NCI-H524 (cell line): ENCODE measurements at places on chromosomes 3 and 15.
A peak's percentile ranks its signal among the peaks of the same experiment; 100 is the strongest.

- no peak for DNase-seq
Measured at GRCh38 chr3:66236281-66236680, 15.5 kb downstream of the SLC25A26 start.

DNA sequence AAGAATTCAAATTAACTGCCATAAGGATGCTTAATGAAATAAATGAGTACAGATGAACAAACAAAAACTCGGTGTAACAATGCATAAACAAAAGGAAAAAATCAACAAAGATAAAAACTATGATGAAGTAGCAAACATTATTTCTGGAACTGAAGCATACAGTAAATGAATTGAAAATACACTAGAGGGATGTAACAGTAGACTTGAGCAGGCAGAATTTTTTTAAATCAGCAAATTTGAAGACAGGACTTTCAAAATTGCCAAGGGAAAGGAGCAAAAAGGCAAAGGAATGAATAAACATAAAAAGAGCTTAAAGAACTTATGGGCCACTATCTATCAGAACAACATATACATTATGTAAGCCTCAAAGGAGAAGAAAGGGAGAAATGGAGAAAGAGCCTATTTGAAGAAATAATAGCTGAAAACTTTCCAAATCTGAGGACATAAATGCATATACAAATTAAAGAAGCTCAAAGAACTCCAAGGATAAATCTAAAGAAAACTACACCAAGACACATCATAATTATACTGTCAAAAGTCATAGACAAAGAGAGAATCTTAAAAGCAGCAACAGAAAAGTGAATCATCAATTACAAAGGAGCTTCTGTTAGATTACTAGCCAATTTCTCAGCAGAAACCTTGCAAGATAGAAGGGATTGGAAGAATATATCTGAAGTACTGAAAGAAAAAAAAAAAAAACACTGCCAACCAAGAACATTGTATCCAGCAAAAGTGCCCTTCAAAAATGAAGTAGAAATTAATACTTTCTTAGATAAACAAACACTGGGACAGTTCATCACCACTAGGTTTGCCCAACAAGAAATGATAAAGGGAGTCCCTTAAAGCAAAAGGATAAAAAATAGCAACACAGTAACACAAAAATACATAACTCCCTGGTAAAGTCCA, 15.5 kb downstream of the TOP2B start:
- no peak for DNase-seq

DNA sequence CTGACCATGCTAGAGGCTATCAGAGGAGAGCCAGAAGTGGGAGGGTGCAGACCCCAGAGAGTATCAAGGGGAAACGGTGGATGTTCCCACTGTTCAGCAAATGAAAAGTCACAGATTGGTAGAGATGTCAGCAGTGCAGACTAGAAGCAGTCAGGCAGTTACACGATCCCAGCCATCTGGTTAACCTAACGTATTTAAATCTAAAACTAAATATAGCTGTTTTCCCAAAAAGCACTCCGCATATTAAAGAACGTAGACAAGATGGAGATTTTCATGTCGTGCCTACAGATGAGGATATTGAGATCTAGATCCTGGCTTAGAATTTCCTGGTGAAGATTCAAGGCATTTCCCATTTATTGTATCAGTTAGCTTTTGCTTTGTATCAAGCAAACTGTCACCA, 25.2 kb downstream of the PXYLP1 start:
- DNase-seq: no peak

- no peak for DNase-seq
Measured at GRCh38 chr3:71760140-71760539, 6.5 kb downstream of the GPR27 start.

DNA sequence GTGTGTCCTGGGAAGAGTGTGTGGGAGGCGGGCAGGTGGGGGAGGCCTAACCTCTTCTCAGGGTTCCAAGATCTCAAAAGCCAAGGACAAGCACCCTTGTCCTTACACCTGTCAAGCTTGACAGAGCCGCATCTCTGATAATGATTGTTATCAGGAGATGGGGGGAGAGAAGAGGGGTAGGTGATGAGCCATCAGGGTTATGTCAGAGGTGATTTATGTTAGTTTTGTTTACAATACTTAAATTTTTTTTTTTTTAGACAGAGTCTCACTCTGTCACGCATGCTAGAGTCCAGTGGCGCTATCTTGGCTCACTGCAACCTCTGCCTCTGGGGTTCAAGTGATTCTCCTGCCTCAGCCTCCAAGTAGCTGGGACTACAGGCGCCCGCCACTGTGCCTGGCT, 7.4 kb upstream of the NCBP2 start:
- DNase-seq: no peak

- DNase-seq: no peak
Measured at GRCh38 chr3:111850537-111850936, 8.5 kb upstream of the PHLDB2 start.

GRCh38 chr3:131477813-131478212, 25.0 kb downstream of the MRPL3 start:
- no peak for DNase-seq

GRCh38 chr3:2727101-2727500, 383.1 kb downstream of the IL5RA start:
- no peak for DNase-seq

DNA sequence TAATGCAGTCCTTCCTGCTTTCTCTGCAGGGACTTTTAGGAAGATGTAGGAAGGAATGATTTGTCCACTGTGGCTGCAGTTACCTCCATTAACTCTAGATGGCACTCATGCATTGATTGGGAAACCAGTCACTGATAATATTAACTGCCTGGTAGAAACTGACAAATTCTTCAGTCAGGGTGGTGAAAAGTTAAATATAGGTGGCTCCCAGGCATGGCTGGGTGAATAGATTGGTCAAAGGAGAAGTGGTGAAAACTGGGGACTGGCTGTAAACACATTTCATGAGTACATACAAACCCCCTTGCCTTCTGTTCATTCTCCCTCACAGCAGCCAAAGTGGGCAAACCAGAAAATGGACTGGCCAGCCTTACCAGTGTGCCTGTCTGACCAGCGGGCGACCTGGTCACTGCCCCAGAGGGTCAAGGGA, 333.4 kb downstream of the THSD4 start:
- DNase-seq: peak; percentile 45

- no peak for DNase-seq
Measured at GRCh38 chr3:161866176-161866575, 369.6 kb downstream of the OTOL1 start.

DNA sequence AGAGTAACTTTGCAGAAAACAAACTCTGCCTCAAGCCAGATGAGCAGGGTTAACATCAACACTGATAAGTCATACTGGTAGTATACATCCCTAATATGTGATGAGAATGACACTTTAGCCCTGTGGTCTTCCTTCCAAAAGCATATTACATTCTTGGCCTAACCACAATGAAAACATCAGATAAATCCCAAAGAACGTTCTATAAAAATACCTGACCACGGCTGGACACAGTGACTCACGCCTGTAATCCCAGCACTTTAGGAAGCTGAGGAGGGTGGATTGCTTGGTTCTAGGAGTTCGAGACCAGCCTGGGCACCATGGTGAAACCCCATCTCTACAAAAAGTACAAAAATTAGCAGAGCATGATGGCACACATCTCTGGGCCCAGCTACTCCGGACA, 4.7 kb downstream of the TMCC1 start:
- no peak for DNase-seq

GRCh38 chr15:64235552-64235951, 72.7 kb upstream of the PPIB start:
- no peak for DNase-seq

GRCh38 chr3:194058189-194058571, 77.8 kb upstream of the HES1 start:
- peak; percentile 58 for DNase-seq

- peak; percentile 100 for DNase-seq
Measured at GRCh38 chr3:139718415-139718814, 40.6 kb upstream of the NMNAT3 start.

DNA sequence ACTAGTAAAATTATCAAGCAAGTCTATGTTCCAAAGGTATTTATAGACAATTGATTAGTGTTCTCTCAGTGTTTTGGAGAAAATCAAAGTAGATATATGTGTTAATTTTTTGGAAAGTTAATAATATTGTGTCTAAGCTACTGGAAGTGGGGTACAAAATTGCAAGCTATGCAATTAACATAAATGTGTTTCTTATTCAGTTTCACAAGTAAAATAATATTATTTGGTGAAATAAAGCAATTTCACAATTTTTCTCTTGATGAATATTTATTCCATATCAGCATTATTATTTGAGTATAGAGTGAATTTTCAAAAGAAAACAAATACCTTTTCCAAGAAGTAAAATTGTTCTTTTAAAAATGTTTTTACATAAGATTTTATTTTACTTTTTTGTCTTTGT, 1047.7 kb downstream of the TBL1XR1 start:
- DNase-seq: no peak

DNA sequence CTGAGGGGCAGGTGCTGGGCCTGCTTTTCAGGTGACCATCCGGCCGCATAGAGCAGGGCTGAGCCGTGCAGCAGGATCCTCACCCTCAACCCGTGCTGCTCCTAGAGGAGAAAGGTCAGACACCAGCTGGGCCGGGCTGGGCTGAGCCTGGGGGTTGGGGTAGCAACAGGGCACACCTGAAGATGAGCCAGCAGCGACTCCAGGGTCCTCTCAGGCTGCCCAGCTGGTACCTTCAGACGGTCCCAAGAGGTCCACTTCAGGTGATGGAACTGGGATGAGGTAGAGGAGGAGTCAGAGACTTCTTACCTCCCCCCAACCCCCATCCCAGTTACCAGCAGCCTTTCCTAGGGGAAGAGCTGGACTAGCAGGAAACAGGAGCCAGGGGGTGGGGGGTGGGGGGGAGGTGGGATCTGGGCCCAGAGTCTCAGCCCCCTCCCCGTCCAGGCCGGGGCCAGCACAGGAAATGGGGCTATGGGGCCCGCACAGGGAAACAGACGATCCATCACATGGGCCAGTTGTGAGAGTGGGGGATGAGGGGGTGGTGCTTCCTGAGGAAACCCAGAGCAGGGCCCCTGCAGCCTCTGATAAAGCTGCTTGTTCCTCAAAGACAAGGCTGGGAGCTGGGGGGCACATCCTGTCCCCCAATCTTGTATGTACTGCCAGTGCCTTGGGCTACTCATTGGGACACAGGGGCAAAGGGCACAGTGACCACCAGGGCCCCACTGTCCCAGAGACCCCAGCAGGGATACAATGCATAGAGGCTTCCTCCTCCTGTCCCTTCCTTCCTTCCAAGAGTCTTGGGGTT, 3.0 kb downstream of the INKA1 start:
- DNase-seq: no peak

DNA sequence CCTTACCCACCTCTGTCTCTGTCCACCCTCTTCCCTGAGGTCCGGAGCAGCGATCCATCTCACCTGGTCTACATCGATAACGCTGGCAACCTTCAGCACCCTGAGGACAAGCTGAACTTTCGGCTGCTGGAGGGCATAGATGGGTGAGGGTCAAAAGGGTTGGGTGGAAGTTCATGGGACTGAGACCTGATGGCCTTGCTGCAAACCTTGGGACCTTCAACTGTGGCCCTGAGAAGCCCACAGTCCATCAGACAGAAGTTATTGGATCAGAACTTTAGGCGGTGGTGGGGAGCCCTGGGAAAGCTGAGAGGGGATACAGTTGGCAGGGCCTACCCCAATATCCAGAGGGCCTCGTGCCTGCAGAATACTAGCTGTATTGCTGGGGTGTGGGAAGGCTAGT, 50.5 kb downstream of the POMGNT2 start:
- no peak for DNase-seq

DNA sequence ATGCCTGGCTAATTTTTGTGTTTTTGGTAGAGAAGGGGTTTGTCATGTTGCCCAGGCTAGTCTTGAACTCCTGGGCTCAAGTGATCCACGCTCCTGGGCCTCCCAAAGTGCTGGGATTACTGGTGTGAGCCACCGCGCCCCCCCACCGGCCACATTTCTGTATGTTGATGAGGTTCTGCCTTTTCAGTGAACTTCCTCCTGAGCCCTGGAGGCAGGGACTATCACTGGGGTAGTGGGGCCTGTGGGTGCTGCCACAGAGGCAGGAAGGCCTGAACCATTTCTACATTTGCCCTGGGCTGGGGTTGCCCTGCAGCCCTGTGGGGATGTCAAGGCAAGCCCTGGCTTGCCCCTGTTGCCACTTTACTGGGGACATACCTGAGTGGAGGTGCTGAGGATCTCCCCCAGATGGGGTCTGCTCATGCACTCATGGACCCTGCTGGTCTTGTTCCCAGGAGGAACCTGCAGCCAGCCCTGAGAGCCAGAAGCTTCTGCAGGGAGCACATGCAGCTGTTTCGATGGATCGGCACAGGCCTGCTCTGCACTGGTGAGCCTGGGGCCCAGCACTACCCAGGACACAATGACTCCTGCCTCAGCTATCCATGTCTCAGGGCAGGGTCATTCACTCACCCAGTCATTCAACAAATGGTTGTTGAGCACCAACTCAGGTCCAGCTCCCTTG, 5.7 kb downstream of the SLC28A1 start:
- no peak for DNase-seq

DNA sequence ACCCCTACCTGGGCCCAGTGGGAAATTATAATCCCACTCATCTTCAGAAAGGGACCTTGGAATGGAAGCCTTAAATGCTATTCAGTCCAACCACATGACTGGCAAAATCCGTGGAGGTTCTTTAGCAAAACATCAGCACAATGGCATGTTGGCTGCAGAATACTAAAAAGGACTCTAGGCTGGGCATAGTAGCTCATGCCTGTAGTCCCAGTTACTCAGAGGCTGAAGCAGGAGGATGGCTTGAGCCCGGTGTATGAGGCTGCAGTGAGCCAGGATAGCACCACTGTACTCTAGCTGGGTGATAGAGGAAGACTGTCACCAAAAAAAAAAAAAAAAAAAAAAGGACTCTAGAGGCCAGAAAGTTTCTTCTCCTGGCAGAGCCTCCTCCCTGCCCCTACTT, 60.6 kb upstream of the RYK start:
- no peak for DNase-seq

- no peak for DNase-seq
Measured at GRCh38 chr3:49638445-49638844, 35.7 kb upstream of the APEH start.

DNA sequence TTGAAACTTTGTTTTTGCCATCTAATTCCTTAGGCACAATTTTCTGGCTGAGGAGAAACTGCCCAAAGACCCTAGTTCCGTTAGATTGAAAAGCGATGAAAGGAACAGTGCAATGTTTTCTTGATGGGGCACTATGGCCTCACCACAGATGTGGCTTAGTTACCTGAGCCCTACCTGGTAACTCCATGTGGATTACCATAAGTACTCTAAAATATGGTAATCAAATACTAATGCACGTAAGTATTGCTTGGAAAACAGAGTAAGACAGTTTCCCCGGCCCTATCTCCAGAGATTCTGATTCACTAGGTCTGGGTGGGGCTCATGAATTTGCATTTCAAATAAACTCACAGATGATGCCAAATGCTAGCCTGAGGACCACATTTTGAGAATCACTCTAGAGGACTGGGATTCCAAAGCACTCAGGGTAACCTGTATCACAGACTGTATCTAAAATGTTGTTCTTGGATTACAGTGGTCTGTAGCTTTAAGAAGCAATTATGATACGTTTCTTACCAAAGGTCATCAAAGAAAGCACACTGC, 806.3 kb downstream of the FHIT start:
- DNase-seq: no peak
